A549 treated with CORT108297 at 1 μM for 4 hours (cell line): ENCODE measurements at places on chromosomes 3 and 15. TPM values are rescaled to one million over a fixed set of nuclear protein-coding genes. Genes with fewer than 3 reads are reported as not detected.

TIMP4 gene
- total RNA-seq: 10.1 to 13.8 TPM (median 12.3 TPM) in 5 replicates

IL12A gene
- 0.59 to 1.1 TPM (median 0.90 TPM) in 5 replicates for total RNA-seq

CCR3 gene
- total RNA-seq: not detected in 5 replicates

CPB1 gene
- total RNA-seq: not detected in 5 replicates

HIGD1A gene
- total RNA-seq: 71.8 to 102 TPM (median 76.2 TPM) in 5 replicates

CLRN1 gene
- not detected in 5 replicates for total RNA-seq

TMEM45A gene
- total RNA-seq: 2.0 to 2.4 TPM (median 2.4 TPM) in 5 replicates

XXYLT1 gene
- total RNA-seq: 10.0 to 13.8 TPM (median 12.7 TPM) in 5 replicates

LRRC3B gene
- total RNA-seq: not detected in 5 replicates

GHSR gene
- not detected in 5 replicates for total RNA-seq

ISLR2 gene
- 0.14 to 0.37 TPM (median 0.15 TPM) in 5 replicates for total RNA-seq

CCDC50 gene
- total RNA-seq: 24.1 to 30.0 TPM (median 25.7 TPM) in 5 replicates

STRIT1 gene
- total RNA-seq: not detected in 5 replicates

TMEM158 gene
- total RNA-seq: 10.9 to 20.7 TPM (median 18.7 TPM) in 5 replicates

CNOT10 gene
- 26.4 to 35.6 TPM (median 31.8 TPM) in 5 replicates for total RNA-seq

FBXO40 gene
- total RNA-seq: not detected in 5 replicates

SRGAP3 gene
- 0.47 to 1.2 TPM (median 0.61 TPM) in 5 replicates for total RNA-seq

SLC6A1 gene
- not detected in 5 replicates for total RNA-seq

RARB gene
- 5.5 to 10.8 TPM (median 10.4 TPM) in 5 replicates for total RNA-seq

SPESP1 gene
- not detected in 5 replicates for total RNA-seq

PLA2G4D gene
- 0.03 TPM in 1 of 5 replicates, not detected in the others for total RNA-seq

SEMA6D gene
- total RNA-seq: not detected in 5 replicates
